ENCODE measurements at places on chromosomes 2 and 18.

GRCh38 chr2:43193652-43194120 is 32.7 kb downstream of the ZFP36L2 start:
- DNase-seq, result no peak

GRCh38 chr2:162072976-162073887 is 783 bp downstream of the DPP4 start:
- DNase-seq, result peak; percentile 55

- no peak for DNase-seq
Observed at GRCh38 chr2:226137201-226137811, 662.3 kb downstream of the IRS1 start.

- no peak for DNase-seq
Observed at GRCh38 chr2:161418275-161418714, 2.2 kb downstream of the TBR1 start.

Measured in activated naive CD4-positive, alpha-beta T cell treated with anti-CD3 and anti-CD28 coated beads, Interleukin-2, amount 10 ng/mL, durations not matched to agents 7 days and 5 days (primary cell).